ENCODE measurements at places on chromosomes 7 and 10. TPM values are rescaled to one million over a fixed set of nuclear protein-coding genes. Genes with fewer than 3 reads are reported as not detected.

DNA sequence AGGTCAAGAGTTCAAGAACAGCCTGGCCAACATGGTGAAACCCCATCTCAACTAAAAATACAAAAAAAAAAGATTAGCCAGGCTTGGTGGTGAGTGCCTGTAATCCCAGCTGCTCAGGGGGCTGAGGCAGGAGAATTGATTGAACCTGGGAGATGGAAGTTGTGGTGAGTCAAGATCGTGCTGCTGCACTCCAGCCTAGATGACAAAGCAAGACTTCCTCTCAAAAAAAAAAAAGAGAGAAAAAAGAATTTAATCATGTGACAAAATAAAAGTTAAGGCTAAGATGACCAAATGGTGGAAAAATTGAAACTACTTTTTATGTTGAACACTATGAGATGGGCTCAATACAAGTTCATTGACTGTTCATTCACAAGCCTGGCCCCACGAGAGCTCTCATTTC lies 141.1 kb upstream of the WDR11 start:
- DNase-seq: no peak

The DAGLB gene
- total RNA-seq: 36.7 TPM

DNA sequence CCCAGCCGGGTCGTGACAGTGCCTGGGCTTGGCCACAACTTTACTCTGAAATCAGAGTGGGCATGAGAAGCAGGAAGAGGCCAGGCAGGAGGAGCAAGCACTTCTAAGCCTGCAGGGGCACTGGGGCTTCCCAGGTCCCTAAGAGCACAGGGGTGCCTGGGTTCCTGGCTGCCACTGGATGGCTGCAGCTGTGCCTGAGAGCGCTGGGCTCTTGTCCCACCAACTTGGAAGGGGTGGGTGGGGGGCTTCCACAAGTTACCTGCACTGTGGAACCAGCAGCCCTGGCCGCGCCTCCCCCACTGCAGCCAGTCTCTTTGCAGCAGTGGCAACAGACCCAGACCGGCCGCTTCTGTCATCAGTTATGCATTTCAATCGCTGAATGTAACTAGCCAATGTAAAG lies 434.7 kb upstream of the GRM3 start:
- DNase-seq: no peak

The PDZD7 gene
- total RNA-seq: 4.7 TPM

GRCh38 chr7:38978491-38978890 lies 782 bp downstream of the POU6F2 start:
- DNase-seq: no peak

DNA sequence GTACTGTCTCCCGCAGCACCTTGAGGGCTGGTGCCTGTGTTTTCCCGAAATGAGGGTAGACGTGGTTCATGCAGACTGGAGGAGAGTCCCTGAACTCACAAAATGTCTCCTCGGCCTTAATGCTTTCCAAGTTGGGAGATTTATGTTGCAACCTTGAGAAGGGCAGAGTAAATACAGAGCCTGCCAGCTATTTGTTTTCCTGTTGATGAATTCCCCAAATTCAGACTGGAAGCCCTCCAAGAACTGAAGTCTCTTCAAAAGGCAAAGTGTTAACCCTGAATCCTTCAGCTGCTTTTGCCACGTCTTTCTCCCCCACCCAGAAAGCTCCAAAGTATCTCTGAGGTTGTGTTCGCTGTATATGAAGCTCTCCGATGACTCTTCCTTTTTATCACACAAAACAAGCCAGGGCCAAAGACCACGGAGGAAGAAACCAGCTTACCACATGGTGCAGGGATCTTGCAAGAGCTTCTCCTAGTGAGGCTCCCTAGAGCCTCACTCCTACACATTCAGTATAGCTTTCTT lies 254.7 kb upstream of the NFE2L3 start:
- no peak for DNase-seq

The C10orf53 gene
- total RNA-seq: not detected
